ENCODE measurements at places on chromosomes 5 and 9.

- DNase-seq, result no peak
Observed at GRCh38 chr5:15951550-15951949, 228.0 kb downstream of the MARCHF11 start.

DNA sequence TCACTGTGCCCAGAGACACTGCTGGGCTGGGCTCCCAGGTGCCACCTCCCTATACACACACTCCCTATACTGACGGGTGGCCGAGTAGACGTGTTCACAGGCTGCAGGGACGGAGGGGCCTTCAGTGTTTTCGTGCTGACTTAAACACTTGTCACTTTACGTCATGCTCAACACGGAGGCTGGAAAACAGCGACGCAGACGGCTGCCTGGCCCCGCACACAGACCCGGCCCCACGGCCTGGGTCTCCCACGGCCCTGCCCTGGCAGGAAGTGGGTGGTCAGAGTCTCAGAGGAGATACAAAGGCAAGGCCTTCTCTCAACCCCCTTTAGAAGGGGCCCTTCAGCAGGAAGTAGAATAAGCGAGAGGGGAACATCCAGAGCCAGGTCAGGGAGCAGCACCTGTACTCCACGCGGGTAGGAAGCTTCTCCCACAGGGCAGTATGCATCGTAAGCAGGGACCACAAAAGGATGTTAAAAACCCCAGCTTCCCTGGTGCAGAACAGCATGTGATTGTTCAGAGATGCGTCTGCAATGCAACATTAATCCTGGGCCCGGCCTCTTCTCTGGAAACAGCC is 11.9 kb upstream of the TBC1D9B start:
- no peak for DNase-seq

- no peak for DNase-seq
Observed at GRCh38 chr9:109717342-109717741, 62.7 kb upstream of the PALM2AKAP2 start.

DNA sequence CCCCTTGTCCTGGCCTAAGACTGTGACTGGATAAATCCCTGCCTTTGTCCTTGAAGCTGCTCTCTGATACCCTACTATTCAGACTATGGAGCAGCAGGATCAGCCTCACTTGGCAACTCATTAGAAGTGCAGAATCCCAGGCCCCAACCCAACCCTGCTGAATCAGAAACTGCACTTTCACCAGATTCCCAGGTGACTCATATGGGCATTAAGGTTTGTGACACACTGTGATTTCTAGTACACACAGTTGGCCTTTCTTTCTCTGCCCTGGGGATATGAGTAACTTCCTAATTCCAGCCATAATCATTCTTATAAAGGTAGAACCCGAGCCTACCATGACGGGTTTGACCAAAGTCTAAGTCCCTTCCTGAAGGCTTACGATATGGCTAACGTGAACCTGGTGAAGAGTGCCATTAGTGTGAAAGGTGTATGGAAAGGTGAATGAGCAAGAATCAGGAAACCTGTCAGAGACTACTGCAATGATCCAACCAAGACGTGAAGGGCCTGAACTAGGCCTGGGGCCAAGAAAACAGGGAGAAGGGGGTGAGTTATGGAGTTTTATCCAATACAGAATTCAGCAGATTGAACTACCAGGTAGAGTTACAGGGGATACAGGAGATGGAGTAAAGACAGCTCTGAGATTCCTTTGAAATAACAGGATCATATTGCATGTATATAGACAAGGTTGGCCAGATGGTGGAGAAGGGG is 533.0 kb downstream of the BNC2 start:
- DNase-seq, result no peak

DNA sequence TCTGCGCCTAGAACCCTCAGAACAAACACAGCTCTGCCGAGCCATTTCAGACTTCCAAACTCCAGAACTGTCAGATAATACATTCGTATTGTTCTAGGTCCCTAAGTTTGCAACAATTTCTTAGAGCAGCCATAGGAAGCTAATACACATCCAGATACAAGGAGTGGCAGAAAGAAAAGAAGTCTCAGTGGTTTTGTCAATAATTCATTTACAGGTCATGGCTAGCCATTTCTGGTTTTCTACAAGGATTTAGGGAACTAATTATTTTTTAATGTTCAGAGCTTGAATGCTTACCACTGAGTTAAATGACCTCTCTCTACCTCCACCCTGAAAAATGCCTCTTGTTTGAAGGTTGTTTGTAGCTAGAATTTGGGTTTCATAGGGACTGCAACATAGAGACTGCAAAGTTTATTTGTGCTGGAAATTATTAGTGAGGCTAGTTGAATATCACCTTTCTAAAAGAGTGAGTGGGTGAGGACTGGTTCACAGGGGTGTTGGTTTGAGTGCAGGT is 15.5 kb upstream of the ERMP1 start:
- no peak for DNase-seq

- DNase-seq, result no peak
Observed at GRCh38 chr9:71704796-71705195, 63.5 kb downstream of the CEMIP2 start.

DNA sequence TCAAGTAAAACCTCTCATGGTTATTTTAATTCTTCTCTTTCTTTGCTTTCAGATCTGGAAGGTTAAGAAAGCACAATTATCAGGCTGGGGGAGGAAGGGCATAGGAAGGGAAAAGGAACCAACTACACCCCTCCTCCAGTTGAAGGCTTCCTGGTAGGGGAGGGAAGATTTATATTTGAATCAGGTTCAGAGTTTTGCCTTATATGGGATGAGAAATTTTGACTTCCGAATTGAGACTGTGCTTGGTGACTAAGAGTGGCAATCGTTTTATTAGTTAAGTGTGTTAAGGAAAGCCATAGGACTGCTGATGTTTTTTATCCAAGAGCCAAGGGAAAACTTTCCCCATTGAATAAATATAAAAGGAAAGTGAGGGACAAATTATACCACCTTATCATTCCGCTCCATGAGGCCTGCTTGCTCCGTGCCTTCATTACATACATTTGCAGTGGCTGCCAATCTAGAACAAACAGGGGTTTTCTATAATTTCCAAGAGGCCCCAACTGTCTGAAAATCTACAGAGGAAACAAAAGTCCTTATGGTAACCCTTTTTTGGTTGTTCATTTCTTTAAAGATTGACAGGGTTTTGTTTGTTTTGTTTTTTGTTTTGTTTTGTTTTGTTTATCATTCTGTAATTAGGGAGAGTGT is 115.7 kb upstream of the EPB41L4A start:
- DNase-seq, result no peak

GRCh38 chr9:126842977-126843799 is 17.3 kb upstream of the ZBTB34 start:
- DNase-seq, result peak; percentile 45

DNA sequence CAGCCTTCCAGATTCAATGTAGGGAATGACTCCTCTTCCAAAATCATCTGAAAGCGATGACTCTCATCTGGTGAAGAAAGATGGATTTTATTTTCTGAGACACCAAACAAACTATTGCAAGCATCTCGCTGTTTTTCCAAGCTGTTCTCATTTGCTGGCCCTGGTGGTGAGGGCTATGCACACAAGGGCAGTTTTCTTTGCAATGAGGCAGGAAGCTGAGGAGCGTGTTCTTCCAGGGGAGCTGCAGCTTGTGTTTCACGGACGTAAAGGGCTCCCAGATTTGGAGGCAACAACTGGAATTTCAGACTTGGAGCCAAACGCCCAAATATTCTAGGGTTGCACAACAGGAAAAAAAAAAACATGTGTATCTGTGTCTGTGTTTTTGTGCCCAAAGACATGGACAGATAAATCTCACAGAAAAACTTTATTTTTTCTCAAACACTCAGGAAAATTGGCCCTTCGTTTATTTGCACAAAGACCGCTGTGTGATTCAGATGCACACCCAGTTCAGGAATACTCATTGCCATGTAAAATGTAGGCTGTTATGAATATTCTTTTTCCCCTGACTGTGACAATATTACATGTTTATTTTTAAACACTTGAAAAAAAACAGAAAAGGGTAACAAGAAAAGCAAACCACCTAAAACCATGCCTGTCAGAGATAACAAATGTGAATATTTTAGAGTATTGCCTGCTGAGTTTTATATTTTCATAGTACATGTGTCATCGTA is 151.3 kb downstream of the GAS1 start:
- DNase-seq, result no peak

DNA sequence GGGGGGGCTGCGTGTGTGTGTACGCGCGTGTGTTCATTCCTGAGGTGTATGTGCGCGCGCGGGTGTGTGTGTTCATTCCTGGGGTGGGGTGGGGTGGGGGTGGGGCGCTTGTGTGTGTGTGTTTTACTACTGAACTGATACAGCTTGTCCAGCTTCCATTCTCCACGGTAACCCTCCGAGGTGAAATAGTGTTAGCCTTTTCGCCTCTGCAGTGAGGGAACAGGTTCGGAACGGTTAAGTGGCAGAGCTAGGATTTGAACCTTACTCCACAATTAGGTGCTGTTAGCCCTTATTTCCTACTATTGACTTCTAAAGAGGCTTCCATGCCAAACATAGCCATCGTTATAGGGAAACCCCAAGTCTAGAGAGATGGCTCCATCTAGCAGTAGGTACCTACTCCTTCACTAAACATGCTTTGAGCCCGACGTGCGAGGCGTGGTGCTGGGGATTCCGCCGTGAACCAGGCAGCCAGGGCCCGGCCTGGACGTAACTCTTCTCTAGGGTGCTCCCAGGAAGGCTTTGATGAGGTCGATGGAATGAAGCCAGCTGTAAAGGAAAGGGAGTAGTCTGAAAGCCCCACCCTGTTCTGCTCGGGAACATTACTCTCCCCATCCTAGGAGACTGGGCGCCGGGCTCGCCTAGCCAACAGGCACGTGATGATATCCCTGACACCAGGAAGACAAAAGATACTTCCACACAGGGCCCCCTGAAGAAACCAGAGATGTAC is 782 bp upstream of the SKP1 start:
- no peak for DNase-seq

GRCh38 chr5:127112347-127112864 is 39.1 kb upstream of the C5orf63 start:
- no peak for DNase-seq

DNA sequence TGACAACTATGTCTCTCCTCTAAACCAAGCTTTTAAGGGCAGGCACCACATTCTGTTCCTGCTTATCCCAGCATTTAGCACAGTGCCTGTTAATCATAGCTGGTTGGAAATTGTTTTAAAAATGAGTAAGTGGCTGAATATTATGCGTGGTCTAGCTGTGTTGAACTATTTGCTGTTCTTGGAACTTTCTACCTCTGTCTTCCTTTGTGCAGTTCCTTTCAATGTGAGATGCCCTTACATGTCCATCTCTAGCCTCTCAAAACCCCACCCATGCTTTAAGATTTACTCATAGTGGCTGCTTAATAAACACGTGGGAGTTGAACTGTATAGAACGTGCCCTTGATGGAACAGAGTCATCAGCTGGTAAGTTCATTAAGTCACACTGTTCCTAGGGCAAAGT is 34.5 kb downstream of the C9orf57 start:
- no peak for DNase-seq

DNA sequence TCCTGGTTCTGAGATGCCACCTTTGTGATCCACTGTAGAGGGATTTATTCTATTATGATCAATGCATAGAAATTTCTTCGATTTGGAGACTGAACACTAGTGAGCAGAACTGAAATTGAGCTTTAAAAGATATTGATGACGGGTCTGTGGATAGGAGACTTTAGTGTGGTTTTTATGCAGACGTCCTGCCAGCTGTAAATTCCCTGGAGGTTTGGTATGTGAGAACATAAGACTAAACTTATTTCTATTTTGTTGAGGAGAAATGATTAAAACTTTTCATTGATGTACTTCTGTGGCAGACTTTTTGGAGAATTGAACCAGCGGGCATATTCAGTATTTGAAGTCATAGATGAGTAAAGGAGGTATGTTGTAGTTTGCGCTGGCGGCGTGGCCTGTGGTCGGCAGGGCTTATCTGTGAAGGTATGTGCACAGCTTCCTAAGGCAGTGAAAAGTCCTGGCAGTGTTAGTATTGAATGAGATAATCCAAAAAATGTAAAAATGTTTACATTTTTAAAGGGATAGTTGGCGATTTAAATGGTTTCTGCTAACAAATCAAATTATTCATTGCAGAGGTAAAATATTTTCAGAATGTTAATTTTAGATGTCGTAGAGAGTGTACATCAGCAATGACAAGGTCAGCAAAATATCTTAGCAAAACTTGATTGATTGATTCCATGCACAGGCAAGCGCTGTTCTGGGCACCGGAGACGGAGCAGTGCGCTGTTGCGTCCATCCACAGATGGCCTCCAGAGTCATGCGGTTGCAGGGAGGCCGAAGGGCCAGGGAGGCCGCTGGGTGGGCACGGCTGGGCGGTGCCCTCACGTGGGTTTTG is 20.4 kb downstream of the TENT4A start:
- DNase-seq, result no peak

- DNase-seq, result no peak
Observed at GRCh38 chr9:136771907-136772415, 7.6 kb upstream of the LCN15 start.

DNA sequence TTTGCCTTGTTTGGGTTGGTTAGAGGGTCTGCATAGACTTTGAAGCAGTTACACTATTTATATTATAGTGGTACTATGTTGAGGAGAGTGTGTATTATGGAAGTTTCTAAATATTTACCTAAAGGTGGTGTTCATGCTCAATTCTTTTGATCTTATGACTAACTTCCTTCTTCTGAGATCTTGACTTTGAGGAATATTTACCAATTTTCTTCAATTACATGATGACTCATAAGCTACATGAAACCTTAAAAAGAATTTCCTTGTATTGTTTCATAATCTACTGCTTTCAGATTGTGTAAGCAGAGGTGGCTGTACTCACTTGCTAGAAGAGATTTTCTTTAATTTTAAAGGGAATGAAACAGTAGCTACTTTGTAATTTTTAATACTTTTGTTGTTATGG is 276.1 kb downstream of the TAF11L14 start:
- no peak for DNase-seq

GRCh38 chr5:146722361-146722779 is 156.2 kb downstream of the PPP2R2B start:
- no peak for DNase-seq

GRCh38 chr9:8895106-8895860 is 1095.7 kb upstream of the DMAC1 start:
- no peak for DNase-seq

DNA sequence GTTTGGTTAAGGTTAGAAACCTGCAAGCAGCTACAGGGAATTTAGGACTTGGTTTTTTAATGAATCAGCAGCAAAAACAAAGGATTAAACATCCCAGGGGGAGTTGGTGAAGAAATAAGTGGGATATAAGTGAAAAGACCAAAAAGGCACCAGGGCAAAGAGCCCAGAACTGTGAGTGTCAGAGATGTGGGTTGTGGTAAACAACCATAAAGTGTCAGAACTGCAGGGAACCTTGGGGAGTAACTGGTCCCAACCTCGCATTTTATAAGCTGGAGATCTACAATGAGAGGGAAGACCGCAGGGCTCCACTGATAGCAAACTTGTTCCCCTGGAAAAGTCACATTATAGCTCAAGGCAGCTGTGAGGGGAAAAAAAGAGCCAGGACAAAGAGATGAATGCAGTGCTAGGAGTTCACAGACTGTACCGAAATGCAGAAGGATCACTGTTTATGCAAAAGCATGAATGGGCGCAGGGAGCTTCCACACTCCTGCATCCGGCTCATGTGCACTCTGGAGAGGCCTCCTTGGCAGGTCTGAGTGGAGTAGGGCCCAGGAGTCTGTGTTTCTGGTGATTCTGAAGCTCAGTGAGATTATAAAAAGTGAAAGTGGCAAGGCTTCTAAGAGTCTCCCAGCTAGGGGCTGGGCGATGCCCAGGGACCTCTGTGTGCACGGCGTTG is 156.3 kb downstream of the GOLPH3 start:
- peak; percentile 7 for DNase-seq

- no peak for DNase-seq
Observed at GRCh38 chr9:87004016-87004415, 56.7 kb upstream of the GAS1 start.
